H9 (cell line): ENCODE measurements at places on chromosomes 2 and 18. TPM values are rescaled to one million over a fixed set of nuclear protein-coding genes. Genes with fewer than 3 reads are reported as not detected.

The UNC80 gene
- total RNA-seq: 0.52 and 0.77 TPM in 2 replicates

The SATB2 gene
- 23.0 and 23.8 TPM in 2 replicates for total RNA-seq

GRCh38 chr18:13620818-13621445 lies 105.4 kb downstream of the FAM210A start:
- H3K27me3 ChIP-seq: no peaks in the 10 kb centered on the region
- H3K27ac ChIP-seq: no peak overlapping the region
- H3K4me3 ChIP-seq: no peak overlapping the region

DNA sequence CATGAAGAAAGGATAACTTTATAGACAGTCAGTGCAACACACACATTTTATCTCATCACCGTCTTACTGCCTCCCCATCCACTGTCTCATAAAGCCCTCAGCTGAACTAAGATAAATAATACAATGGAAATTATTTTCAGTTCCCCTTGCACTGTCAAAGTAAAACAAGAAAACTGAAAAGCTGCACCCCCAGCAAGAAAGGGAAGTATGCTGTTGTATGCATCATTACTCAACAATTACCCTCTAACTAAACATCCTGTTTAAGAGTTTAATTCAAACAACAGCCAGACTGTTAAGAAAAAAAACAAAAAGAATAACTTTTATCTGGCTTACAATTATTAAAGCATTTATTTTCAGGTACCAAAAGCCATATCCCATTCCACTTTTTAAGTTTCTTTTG lies 25.0 kb downstream of the MPPE1 start:
- no peak overlapping the region for H3K4me3 ChIP-seq
- H3K27ac ChIP-seq: no peak overlapping the region
- H3K27me3 ChIP-seq: no peaks in the 10 kb centered on the region

GRCh38 chr2:105888625-105889024 lies 143.9 kb downstream of the NCK2 start:
- no peaks in the 10 kb centered on the region for H3K4me1 ChIP-seq
- no peak overlapping the region for H3K4me3 ChIP-seq
- no peaks in the 10 kb centered on the region for H3K27me3 ChIP-seq

DNA sequence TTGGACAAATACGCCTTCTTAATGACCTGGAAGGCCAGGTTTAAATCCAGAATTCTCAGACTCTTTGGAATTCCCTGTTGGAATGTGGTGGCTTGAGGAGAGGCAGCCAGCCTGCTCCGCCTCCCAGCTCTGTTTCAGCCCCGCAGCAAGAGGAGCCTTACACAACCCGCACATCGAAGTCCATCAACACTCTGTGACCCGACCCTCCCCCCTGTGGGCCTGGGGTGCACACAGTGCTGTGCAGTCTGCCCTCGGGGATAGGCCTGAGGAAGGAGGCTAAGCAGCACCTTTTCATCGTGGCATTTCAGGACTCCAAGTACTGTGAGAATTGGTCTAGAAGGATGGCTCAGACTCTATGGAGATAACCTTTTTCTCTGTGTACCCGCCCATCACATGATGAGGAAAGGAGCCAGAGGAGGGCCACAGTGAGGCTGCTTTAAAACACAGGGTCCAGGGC lies 73.7 kb downstream of the GREB1L start:
- H3K36me3 ChIP-seq: no peaks in the 10 kb centered on the region
- no peak overlapping the region for H3K4me3 ChIP-seq
- no peaks in the 10 kb centered on the region for H3K27me3 ChIP-seq
- H3K27ac ChIP-seq: no peak overlapping the region
- H3K4me1 ChIP-seq: no peaks in the 10 kb centered on the region
